ENCODE measurements at places on chromosomes 16 and 17.
A peak's percentile ranks its signal among the peaks of the same experiment; 100 is the strongest.

GRCh38 chr16:54847207-54847606, 83.5 kb upstream of the IRX5 start:
- no peak for DNase-seq

GRCh38 chr16:7231762-7232161, 100.9 kb upstream of the RBFOX1 start:
- DNase-seq, result no peak

DNA sequence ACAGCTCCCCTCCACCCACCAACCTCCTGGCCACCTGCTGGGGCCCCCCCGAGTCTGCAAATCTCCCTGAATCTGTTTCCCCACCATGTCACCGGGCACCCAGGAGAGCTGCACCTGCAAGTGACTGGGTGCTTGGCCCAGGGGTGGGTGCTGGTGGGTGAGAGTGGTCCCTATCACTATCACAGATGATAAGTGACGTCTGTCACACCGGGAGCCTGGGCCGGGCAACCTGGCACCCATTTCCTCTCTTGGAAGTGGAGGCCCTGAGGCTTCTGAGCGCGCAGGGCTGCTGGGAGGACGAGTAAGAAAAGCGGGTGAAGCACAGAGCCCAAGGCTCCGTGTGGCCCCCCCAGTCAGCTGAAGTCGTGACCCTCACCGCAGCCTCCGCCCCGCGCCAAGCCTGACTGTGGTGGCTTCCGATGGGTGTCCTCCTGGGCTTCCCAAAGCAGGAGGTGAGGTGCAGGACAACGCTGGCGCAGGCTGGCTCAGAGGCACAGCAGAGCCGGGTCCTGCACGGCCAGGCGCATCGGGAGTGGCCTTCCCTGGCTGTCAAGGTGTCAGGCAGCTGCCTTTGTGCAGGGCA, 21.0 kb upstream of the ACSF3 start:
- no peak for DNase-seq

- DNase-seq, result peak; percentile 54
These were observed 50.7 kb downstream of the RNF213 start for GRCh38 chr17:80311216-80311827.

GRCh38 chr16:48503779-48504178, 106.2 kb downstream of the N4BP1 start:
- DNase-seq, result peak; percentile 89

- DNase-seq, result no peak
These were observed 12.8 kb downstream of the MYO15A start for GRCh38 chr17:18121144-18121910.

DNA sequence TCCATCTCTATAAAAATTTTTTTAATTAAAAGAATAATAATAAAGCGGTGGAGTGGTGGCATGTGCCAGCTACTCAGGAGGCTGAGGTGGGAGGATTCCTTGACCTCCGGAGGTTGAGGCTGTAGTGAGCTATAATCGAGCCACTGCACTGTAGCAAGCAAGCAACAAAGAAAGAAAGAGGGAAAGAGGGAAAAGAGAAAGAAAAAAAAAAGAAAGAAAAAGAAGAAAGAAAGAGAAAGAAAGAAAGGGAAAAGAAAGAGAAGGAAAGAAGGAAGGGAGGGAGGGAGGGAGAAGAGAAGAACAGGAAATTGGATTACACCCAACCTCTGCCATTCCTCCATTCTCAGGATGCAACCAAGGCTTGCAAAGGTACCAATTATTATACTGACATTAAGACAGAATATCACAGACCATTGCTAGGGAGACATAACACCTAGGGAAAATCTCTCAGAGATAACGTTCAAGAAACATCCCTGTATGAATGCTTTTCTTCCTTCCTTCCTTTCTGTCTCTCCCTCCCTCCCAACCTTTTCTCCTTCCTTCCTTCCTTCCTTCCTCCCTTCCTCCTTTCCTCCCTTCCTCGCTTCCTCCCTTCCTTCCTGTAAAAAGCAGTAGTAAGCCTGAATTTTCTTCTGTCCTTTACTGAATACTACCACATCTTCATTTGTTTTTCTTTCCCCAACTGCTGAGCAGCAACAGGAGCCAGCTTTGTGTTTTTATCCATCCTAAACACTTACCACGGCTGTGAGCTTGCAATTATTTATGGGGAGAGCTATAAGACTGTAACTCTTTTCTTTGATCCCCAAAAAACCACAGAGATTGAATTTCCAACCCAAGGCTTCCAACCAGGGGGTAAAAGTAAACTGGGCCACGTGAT, 1.8 kb upstream of the LITAF start:
- DNase-seq, result no peak

GRCh38 chr16:85303354-85303883, 191.1 kb upstream of the CIBAR2 start:
- no peak for DNase-seq

- no peak for DNase-seq
These were observed 23.8 kb downstream of the TBC1D3B start for GRCh38 chr17:36152639-36153120.

DNA sequence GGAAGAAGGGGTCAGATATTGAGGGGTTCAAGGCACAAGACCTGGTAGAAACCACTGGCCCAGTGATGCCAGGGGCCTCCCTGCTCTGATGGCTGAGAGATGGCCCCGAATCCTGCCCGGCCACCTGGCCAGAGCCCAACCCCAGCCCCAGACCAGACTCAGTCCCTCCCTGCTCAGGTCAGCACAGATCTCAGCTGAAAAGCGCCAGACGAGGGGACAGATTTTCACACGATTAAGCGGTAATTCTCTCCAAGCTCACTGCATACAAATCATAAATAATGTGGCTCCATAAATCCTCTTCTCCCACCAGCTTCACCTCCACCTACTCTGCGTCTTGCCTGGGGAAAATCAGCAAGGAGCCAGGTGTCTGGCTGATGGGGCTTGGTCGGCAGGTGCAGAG, 57.1 kb downstream of the ENGASE start:
- no peak for DNase-seq

- no peak for DNase-seq
These were observed 6.3 kb upstream of the XPO6 start for GRCh38 chr16:28218109-28218508.

DNA sequence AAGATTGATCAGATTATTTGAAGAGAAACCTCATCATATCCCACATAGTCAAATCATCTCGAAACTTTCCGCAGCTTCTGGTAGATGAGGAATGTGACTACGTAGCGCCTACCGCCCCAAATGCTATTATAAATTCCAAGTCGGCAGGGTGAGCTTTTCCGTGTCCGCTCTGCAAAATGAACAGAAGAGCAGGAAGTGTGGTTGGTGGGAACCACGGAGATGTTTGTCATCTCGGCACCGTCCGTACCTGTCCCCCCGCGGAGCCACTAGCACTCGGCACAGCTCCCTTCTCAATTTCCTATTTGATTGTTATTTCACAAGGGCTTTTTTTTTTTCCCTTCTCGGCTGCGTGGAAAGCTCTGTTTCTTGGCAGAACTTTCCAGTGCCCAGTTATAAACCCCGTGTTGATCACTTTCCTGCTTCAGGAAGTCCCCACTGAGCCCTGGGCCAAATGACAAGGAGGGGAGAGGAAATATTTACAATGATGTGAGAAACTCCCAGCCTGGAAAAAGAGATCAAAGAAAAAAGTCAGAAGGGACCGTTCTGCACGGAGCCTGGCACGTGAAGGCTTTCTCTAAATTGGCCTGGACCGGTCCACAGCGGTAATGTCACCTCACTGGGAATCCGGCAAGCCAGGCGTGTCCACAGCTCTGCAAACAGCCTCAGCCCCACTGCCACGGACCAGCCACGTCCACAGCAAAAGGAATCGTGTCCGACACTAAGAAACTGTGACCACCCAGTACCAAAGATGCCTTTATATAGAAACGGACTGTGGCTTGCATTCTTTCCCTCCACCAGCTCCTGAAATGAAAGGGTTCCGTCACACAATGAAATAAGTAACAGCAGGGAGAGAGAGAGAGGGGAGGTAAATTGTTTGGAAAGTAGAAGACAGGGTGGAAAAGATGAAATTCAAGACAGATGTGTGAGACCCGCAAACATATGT, 65.0 kb downstream of the MRM3 start:
- no peak for DNase-seq

DNA sequence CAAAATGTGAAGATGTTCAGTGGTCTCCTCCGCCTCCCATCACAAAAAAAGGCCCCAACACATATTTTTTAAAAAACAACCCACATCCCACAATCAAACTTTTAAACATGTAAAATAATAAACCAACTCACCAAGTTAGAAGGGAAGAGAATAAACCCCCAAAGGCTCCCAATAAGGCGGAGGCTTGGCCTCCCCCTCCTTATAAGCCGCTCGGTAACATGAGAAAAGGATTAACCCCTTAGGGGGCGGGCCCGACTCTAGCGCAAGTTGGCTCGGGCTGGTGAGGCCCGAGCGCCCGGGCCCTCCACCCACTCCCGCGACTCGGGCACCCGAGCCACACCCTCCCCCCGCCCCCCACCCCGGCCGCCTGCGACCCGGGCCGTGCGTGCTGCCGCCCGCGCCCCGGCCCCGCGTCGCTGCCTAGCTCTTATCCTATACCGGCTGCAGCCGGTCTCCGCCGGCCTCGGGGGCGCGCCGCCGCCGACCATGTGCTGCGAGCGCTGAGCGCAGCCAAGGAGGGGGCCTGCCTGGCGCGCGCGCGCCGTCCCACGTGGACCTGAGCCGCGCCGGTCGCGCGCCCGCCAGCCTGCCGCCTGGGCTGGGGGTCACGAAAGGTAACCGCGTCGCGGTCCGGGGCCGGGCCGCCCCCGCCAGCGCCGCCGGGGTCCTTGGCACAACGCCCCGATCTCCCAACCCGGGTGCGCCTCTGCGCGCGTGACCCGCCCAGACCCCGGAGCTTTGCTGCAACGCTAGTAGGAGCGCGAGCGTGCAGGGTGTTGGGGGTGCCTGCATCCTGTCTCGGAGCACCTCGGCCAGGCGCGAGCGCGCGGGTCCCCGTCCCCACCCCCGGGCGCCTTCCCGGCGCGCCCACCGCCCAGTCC, at the start of the genes ARSG and SLC16A6:
TSS of gene ARSG (plus strand) at position 541 of the 881 bp plus-strand sequence. CDS start 15,999 bp downstream, outside the sequence.
TSS of gene SLC16A6 (minus strand) at position 173 of the 881 bp plus-strand sequence. CDS start 12,807 bp downstream, outside the sequence.
- DNase-seq, result peak; percentile 87

GRCh38 chr17:29176558-29177351, 3.4 kb downstream of the MYO18A start:
- peak; percentile 87 for DNase-seq

DNA sequence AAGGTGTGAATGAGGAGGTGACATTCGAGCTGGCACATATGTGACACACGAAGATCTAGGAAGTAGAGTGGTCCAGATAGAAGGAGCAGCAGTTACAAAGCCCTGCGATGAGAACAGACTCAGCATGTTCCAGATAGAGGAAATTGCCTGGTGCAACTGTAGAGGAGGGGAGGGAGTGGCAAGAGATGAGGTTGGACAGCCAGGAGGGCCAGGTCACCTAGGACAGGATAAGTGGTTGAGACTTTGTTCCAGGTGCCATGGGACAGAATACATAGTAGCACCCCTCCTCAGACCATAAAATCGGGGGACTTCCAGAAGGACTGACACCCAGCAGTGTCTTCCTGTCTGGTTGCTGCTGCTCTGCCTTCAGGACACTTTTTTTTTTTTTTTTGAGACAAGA, 11.0 kb upstream of the CENPT start:
- no peak for DNase-seq

DNA sequence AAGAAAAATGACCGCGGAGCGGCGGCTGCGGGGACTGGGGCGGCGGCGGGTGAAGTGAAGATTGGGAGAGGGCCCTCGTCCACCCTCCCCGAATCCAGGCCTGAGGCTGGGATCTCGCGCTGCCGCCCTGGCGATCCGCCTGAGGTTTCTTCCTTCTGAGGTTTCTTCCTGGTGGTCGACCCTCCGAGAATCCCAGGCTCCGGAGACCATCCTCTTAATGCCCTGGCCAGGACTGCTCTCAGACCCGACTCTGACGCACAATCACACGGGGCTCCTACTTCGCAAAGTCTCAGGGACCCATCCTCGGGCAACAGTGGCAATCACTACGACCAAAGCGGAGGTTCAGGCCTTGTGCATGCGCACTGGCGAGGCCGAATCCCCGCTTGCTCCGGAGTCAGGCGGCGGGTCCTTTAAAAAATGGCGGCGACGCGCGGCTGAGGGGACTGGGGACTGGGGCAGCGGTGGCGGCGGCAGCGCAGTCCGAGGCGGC, 18.0 kb upstream of the KCNJ18 start:
- peak; percentile 86 for DNase-seq

DNA sequence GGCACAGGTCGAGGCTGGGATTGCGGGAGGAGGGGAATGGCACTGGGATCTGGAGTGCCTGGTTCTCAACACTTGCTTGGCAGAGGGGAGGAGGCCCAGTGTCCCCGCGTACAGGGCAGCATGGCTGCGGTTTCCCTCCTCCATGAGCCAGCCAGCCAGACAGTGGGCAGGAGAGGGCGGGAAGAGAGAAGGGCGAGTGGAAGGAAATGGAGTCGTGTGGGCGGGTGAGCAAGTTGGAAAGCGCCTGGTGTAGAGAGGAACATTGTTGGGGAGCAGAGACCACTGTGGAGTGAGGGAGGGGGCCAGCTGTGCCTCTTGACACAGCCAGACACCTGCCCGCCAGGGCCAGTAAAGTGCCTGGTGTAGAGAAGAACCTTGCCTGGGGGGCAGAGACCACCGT, 130.5 kb downstream of the OR1D5 start:
- DNase-seq, result no peak

GRCh38 chr16:81808933-81809480, 29.9 kb downstream of the PLCG2 start:
- DNase-seq, result no peak

- no peak for DNase-seq
These were observed 476.9 kb upstream of the GOT2 start for GRCh38 chr16:59210955-59211541.

- no peak for DNase-seq
These were observed 9.1 kb downstream of the ASPHD1 start for GRCh38 chr16:29909391-29909790.

DNA sequence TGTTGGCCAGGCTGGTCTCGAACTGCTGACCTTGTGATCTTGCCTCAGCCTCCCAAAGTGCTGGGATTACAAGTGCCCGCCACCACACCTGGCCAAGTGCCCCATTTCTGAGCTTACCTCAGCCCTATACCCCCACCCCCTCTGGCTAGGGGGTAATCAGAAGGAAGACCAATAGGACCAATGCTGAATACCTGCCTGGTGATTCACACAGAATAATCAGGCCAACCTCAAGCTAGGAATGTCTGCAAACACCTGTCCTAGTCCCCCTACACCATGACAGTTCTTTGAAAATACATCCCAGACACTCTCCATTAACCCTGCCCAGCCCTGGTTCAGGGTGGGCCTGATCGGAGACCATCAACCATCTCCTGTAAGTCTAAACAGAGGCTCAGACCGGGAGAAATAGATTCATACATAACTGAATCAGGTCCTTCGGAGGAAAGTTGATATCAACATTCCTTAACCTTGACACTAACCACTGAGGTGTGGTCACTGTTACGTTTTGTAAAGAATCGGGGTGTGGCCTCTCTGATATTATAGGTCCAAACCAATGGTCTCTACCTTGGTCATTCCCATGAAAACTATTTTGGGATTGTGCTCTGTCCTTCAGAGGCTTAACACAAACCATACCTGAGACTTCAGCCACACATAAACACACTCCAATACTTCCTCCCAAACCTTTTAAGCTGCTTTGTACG, 130.8 kb downstream of the GAS7 start:
- no peak for DNase-seq
